Iris pigment epithelial cell (primary cell): ENCODE measurements at places on chromosomes 1 and 21.

GRCh38 chr21:22679207-22679606, 1681.0 kb downstream of the NCAM2 start:
- DNase-seq = no peak

GRCh38 chr1:150829751-150830150, 21.7 kb upstream of the CTSK start:
- no peak for DNase-seq

GRCh38 chr21:39502631-39503030, 50.9 kb downstream of the SH3BGR start:
- DNase-seq = no peak

DNA sequence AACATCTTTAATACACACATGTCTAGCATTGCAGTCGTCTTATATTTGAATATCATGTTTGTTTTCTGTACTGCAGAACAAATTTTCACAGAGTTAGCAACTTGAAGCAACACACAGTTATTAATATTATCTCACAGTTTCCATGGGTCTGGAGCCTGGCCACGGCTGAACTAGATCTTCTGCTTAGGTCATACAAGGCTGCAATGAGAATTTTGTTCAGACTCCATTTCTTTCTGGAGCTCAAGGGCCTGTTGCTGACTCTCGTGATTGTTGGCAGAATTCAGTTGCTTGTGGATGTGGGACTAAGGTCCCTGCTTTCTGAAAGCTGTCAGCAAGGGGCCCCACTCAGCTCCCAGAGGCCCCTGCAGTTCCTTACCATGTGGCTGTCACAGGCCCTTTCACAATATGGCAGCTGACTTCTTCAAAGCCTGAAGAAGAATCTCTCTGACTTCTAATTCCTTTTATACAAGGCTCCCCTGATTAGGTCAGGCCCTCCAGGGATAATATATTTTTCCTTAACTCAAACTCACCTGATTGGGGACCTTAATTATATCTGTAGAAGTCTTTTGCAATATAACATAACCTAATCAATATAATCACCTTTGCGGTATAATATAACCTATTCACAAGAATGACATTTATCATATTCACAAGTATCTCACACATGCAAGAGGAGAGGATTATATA, 296.3 kb downstream of the NFIA start:
- no peak for DNase-seq

DNA sequence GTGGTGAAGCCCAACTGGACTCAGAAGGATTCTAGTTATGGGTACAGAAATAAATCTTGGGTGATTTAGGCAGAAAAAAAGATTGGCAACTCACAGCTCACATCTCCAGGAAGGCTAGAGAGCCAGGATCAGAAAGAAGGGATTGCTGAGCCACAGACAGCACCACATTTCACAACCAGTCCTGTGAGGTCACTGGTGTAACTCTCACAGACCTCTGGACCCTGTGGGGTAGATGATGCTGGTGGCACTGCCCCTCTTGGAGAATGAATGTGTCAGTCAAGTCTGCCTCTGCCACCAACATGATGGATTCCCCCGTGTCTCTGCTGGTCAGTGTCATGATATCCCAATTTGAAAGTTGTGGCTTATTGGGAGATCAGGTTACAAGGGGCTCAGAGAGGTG, 70.9 kb upstream of the HMCN1 start:
- peak; percentile 28 for DNase-seq

DNA sequence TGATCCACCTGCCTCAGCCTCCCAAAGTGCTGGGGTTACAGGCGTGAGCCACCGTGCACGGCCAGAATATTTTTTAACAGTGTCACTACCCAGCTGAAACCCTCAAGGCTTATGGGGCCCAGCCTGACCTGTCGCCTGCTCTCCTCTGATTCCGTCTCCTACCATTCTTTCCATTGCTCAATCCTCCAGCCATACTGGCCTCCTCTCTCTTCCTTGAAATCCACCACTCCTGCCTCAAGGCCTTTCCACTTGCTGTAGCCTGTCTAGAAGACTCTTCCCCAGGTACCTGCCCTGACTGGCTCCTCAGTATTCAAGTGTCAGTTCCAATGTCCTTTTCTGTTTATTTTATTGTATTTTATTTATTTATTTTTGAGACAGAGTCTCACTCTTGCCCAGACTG, 53.9 kb downstream of the YARS1 start:
- DNase-seq = no peak

DNA sequence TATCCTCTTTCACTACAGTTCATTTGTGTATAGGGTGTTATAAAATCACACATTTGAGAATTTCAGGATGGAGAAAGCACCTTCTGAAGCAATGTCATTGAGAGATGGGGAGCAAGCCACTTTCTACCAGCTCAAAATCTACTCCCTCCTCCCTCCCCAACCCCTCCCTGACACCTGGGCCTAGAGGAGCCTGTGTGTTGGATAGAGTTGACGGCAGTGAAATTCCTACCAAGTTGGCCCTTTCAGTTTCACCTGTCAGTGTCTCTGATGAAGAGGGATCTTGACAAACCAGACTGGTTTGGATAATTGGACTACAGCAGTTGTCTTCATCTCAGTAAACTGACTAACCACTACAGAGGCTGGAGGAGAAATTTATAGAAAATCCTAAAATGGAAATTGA, 125.0 kb upstream of the HOOK1 start:
- DNase-seq = no peak

GRCh38 chr1:47727051-47727696, 270.0 kb downstream of the TRABD2B start:
- DNase-seq = no peak

- DNase-seq = no peak
These were observed 20.3 kb downstream of the RNASEL start for GRCh38 chr1:182568647-182569284.

DNA sequence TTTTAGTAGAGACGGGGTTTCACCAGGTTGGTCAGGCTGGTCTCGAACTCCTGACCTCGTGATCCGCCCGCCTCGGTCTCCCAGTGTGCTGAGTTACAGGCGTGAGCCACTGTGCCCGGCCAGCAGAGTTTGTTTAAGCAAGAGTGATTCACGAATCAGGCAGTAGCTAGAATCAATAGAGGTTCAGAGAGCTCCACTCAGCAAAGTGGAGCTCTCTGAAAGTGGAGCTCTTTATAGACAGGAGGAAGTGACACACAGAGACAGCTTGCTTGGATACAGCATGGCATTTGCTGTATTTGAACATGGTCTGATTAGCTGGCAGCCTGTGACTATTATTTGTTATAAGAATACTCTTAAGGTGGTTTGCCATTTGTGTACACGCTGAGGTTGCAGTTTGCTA, 27.1 kb upstream of the CD34 start:
- DNase-seq = peak; percentile 68

GRCh38 chr1:54488065-54488750, 59.8 kb upstream of the ACOT11 start:
- peak; percentile 88 for DNase-seq

- DNase-seq = no peak
These were observed 196.6 kb downstream of the NFIA start for GRCh38 chr1:61278966-61279365.

DNA sequence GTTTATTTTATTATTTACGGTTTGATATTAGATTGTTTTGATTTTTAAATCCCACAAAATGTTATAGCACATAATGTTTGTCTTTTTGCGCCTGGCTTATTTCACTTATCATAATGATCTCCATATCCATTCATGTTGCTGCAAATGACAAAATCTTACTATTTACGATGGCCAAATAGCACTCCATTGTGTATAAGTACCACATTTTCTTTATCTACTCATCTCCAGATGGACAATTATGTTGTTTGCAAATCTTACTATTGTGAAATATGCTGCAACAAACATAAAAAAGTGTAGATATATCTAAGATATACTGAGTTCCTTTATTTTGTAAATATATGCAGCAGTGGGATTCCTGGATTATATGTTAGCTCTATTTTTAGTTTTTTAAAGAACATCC, 1568.3 kb downstream of the AMY1C start:
- no peak for DNase-seq

- DNase-seq = no peak
These were observed 345 bp upstream of the ALDH9A1 start for GRCh38 chr1:165698761-165699052.

- no peak for DNase-seq
These were observed 156.7 kb upstream of the CSF3R start for GRCh38 chr1:36639461-36639860.

GRCh38 chr1:101116006-101116405, 90.4 kb upstream of the DPH5 start:
- no peak for DNase-seq

DNA sequence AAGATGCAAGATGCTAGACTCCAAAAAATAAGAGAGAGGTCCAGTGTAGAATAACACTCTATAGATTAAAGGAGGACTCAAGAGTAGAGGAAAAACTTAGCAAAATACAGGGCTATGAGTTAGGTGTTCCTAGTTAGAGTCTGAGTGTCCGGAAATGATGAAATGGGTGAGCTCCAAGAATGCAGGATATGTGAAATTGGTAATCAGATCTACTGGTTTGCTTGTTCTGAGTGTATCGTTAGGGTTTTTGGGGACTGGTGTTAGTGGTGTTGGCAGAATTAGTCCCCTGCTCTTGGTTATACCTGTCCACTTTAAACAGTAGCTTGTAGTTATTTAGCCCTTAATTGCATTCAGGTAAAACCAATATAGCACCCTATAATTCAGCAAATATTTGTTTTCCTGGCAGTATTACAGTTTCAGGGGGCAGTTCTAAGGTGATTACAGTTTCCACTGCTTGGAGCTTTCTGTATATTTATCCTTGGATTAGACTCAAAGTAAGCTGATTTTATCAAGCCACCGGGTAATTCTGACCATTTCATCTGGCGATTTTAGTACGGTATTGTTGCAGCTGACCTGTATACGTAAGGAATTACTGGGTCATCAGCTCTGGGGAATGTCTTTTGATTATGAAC, 332.7 kb downstream of the CHRM3 start:
- no peak for DNase-seq

- no peak for DNase-seq
These were observed 37.2 kb downstream of the CFH start for GRCh38 chr1:196689001-196689400.

- peak; percentile 41 for DNase-seq
These were observed 60.0 kb downstream of the INTS7 start for GRCh38 chr1:211975152-211975941.

DNA sequence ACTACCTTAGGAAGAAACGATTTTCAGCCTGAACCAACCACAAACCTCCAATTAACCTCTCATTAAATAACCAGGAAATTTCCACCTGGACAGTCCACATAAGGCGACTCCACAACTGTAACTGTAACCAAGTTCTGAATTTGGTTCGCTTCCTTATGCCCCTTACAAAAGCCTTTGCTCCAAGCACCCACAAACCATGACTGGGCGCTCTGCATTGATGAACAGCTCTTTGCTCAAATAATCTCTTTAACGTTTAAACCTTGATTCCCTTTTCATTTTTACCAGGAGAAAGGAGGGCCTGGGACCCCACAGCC, 38.2 kb upstream of the ZNF124 start:
- DNase-seq = peak; percentile 17

- no peak for DNase-seq
These were observed 260.6 kb downstream of the CACNA1E start for GRCh38 chr1:181743878-181744312.

GRCh38 chr21:44972301-44972814, 32.5 kb downstream of the SLX9 start:
- DNase-seq = no peak

DNA sequence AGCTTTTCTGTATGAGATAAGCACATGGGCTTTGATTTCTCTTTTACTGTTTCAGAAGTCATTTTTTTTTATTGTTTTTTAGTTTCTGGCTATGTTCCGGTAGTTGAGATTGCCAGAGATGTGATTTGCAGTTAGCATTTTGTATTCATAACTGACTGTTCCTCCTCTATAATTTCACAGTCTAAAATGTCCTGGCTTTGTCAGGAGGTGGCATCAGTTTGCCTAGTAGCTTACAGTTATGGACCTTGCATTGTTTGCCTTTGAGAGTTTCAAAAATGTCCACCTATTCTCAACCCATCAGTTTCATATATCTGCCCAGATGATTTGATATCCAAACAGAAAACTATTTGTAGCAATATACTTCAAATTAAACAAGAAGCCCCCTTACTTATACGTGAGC, 39.5 kb upstream of the ST6GALNAC3 start:
- DNase-seq = no peak

DNA sequence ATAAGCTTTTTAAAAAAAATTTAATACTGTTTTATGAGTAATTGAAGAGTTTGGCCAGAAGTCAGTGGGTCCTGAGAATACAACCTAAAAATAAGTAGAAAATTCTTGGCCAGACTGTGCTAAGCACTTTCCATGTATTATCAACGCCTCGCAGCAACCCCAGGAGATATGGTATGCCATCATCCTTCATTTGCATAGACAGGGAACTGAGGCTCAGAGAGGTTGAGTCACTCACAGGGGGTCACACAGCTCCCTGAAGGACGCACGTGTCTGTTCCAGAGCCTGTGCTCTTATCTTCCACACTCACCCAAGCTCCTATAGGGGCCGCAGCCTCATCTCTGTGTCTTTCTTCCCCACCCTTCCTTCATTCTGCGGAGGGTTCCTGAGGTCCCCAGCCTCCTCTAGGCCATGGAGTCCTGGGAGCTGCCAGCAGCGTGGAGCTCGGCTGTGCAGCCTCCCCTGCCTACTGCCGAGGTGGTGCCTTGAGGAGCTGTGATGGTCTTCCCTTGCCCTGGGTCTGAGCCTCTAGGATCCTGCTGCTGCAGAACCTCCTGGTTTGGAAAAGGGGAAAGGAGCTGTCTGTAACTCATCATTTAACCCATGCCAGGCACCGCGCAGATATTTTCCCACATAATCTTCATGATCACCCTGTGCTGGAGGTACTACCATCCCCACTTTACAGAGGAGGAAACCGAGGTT, 30.3 kb upstream of the ECE1 start:
- no peak for DNase-seq

GRCh38 chr1:94698356-94698755, 121.8 kb upstream of the SLC44A3 start:
- DNase-seq = peak; percentile 39

GRCh38 chr1:225996946-225997545, 2.1 kb downstream of the SDE2 start:
- DNase-seq = peak; percentile 61

GRCh38 chr1:52706941-52707926, 9.1 kb upstream of the COA7 start:
- DNase-seq = no peak

- peak; percentile 66 for DNase-seq
These were observed 4.0 kb downstream of the JUN start for GRCh38 chr1:58779801-58780382.

- DNase-seq = no peak
These were observed 26.4 kb downstream of the CD48 start for GRCh38 chr1:160685266-160685665.

DNA sequence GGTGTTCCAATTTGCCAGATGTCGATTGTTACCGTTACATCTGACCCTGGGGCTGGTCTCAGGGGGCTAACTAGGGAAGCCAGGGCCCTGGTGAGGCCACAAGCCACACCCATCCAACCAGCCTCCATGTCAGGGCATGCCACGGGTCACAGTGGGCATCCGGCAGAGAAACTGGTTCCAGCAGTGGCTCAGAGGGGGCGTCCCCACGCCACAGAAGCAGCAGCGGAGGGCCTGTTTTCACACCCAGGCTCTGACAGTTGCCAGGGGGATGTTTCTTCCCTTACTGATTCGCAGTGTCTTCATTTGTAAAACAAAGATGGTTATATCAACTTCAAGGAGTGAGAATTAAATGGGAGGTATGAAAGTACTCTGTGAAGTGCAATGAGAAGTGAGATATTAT, 75.0 kb upstream of the COX20 start:
- no peak for DNase-seq

GRCh38 chr21:42760361-42760950, 107.0 kb downstream of the PDE9A start:
- no peak for DNase-seq

GRCh38 chr1:64046243-64046642, 157.2 kb upstream of the UBE2U start:
- no peak for DNase-seq
